ENCODE measurements at places on chromosomes 1 and 21.

DNA sequence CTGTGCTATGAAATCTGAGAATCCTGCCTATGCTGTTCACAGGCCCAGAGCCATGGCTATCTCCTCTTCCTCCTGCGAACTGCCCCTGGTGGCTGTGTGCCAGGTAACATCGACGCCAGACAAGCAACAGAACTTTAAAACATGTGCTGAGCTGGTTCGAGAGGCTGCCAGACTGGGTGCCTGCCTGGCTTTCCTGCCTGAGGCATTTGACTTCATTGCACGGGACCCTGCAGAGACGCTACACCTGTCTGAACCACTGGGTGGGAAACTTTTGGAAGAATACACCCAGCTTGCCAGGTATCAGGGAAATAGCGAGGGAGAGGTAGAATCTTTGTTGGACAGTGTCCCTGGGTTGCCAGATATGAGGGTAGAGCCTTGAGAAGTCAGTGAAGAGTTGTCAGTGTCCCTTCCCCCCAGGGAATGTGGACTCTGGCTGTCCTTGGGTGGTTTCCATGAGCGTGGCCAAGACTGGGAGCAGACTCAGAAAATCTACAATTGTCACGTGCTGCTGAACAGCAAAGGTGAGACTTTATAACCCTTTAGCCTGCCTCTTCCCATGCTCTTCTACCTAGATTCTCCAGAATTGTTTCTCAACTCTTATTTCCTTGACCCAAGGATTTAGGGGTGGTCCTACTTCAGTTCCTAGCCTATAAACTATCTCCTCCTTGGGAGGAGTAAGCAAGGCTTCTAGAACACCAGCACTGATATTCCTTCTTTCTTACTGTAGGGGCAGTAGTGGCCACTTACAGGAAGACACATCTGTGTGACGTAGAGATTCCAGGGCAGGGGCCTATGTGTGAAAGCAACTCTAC, 1.4 kb downstream of the NIT1 start:
- DNase-seq, result peak; percentile 69

GRCh38 chr1:51736702-51737101, 119.8 kb downstream of the OSBPL9 start:
- peak; percentile 42 for DNase-seq

GRCh38 chr1:76268341-76268740, 193.8 kb downstream of the ST6GALNAC3 start:
- no peak for DNase-seq

DNA sequence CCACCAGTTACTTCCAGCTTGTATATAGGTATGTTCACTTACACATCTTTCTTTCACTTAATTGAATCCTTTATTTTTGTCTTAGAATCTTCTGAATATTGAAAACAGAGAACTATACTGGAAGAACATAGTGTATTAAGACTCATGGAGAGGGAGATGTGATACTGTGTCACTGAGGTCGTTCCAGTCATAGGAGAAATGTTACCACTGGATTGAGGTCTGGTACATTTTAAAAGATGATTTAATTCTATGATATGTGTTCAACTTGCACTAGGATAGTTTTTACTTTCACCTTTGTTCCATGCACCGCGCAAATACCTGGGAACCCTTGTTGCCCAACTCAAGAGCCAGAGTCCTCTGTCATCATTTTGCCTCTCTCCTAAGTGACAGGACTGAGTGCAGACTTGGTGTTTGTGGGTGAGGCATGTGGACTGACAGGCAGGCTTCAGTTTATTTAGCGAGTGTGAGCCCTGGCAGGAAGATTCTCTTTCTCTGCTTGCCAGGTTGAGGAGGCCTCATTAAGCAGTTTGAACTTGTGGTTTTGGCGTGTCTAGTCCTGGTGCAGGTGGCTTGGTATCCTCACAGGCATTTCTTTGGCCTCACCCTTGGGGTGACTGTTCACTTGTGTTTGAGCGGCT, 63.7 kb downstream of the DYRK1A start:
- DNase-seq, result no peak

DNA sequence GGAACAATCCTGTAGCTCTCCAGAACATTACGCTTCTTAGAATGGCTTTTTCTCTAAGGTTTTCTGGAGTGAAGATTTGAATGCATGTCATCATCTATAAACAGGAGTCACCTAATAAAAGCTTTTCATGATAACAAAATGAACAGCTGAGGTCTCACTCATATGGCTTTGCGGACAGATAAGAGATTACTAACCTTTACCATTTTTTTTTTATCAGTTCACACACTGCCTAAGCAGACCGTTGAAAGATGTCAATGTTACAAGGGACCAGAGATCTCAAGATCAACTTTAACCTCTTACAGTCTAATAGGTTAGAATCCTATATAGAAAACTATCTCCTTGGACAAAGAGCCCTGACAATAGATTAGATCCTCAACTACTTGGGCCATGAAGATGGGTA, 41.4 kb downstream of the SCMH1 start:
- DNase-seq, result no peak
